ENCODE measurements at places on chromosomes 12 and 14.

DNA sequence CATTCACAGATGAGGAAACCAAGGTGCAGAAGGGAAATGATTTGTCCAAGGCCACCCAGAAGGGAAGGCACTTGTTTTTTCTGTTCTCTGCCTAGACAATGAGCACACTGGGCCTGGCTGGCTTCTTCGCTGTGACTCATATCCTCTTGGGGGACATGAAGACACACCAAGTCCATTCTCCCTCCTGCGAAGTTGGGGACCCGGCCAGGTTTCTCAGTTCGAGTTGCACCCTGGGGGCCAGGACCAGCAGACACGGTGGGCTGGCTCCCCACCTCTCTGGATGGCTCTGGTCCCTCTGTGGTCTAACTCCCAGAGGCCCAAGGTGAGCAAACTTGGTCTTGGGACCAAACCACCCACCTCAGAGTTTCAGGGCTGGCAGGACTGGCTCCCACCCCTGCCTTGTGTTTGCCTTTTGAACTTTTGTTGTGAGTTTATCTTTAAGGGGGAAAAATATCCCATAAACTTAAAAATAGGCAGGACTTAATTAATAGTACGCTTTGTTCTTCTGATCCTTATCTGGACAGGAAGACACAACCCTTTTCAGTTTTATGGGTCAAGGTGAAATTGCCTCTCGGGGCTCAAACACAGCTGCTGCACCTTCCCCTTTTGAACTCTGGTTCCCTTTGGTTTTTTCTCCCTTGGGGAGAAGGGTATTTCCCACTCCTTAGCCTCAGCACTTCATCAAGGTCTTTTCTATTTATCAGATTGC, 9.0 kb upstream of the MLEC start:
- no peak for DNase-seq

- no peak for DNase-seq
Measured at GRCh38 chr14:103517721-103518421, 4.8 kb downstream of the CKB start.

DNA sequence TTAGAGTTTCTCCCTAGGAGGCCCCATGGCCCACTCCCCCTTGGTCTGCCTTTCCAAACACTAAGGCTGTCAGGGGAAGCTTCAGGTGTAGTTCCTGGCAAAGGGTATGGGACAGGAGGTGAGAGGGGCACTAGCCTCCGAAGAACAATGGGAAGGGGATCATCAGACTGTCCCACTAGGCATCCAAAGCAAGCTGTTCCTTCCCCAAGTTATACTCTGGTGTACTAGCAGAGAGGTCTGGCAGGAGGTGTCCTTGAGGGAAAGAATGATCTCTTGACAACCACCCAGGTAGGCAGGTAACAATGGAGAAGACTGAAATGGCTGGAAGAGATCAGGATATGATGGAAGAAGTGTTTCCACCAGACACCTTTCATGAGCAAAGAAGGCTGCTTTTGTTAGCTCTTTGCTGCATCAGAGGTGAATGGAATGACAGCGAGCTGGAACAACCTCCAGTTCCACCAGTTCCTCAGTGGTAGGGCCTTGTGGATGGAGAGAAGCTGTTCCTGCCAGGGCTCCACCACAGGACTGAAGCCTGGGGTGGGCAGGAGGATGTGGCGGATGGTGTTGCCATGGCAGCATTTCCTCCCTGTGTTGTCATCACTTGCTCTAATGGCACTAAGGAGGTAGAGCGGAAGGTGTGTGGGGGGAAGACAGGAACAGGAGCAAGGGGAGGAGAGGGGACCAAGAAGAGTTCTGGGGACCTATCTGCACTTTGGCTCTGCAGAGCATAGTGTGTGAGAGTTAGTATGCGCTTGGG, 2.3 kb upstream of the AGAP2 start:
- peak; percentile 66 for DNase-seq

GRCh38 chr14:65414961-65415589, 2.5 kb downstream of the FUT8 start:
- DNase-seq = no peak

DNA sequence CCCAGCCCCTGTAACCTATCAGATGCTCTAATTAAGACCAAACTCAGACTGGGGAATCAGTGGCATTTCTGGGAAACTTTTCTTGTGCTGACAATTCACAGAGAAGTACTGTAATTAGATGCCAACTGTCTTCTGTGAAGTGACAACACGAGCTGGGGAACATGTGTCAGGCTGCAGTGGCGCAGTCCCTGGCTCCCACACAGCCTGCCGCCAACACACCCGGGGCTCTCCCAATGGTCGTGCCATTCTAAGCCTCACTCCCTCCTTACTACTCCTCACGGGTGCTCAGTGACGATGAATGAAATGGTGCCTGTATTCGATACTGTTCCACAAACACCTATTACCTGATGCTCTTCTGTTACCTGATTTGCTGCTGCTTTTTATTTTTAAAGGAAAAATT, 18.6 kb downstream of the GARIN2 start:
- DNase-seq = no peak

DNA sequence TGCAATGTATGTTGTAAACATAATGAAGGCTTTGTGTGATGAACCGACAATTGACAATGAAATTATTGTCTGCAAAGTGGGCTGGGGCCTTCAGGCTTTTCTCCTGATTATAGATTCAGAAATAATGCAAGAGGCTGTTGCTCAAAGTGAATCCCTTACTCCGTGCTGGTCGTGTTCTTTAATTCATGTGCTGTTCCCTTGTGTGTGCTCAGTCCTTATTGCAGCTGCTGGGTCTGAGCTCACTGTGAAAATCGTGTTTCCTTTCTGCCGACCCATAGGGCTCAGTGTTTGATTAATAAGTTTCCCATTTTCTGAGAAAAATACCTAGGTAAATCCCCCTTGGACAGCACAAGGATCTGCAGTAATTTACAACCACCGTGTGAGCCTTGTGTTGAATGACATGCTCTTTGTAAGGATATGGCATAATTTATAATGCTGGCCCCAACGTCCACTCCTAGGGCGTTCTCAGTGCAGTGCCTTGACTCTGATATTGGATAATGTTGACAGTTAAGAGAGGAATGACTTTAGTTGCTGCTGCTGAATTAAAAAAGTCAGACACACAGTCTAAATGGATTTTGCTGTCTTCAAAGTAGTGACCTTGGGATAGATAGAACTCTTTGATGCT, 81.6 kb downstream of the RGS6 start:
- no peak for DNase-seq

DNA sequence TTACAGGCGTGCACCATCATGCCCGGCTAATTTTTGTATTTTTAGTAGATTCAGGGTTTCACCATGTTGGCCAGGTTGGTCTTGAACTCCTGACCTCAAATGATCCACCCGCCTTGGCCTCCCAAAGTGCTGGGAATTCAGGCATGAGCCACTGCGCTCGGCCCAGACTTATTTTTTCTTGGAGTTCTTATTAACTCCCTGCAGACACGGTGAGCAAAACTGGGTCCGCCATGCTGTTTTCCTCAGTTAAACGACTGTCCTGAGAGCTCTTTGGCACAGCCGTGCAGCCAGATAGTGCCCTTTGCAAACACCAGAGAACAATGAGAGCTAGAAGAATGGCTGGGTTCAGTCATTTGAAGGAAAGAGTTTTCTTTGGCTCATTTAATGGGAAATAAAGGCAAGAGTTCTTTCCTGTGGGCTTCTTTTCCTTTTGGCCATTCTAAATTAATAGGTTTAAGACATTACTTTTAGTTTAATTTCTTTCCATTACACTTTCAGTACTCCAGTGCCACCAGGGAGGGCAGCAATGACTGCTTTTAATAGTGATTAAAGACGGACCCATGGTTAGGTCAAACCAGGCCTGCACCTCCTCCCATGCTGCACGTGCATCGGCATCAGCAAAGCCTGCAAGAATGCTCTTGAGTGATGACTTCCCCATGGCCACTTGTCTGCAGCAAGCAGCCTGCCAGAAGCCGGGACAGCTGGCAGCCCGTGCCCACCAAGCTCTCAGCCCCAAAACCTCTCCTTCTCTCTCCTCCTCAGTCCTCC, 60.7 kb downstream of the VCPKMT start:
- no peak for DNase-seq

DNA sequence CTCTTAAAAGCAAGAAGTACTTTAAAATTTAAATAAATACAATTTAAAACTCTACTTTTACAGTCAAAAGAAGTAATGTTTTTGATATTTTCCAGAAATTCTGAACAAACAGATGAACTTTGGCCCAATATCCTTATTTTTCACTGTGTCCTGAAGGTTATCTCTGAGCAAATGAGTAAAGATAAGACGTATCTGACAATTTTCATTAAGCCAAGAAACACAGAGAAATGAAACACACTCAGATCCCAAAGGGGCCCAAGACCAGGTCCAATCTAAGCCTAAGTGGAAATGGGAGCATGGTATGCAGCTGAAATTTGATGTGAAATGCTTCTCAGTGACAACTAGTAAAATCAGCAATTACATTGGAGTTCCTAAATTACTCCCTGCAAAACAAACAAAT, 105.6 kb upstream of the COCH start:
- DNase-seq = no peak

DNA sequence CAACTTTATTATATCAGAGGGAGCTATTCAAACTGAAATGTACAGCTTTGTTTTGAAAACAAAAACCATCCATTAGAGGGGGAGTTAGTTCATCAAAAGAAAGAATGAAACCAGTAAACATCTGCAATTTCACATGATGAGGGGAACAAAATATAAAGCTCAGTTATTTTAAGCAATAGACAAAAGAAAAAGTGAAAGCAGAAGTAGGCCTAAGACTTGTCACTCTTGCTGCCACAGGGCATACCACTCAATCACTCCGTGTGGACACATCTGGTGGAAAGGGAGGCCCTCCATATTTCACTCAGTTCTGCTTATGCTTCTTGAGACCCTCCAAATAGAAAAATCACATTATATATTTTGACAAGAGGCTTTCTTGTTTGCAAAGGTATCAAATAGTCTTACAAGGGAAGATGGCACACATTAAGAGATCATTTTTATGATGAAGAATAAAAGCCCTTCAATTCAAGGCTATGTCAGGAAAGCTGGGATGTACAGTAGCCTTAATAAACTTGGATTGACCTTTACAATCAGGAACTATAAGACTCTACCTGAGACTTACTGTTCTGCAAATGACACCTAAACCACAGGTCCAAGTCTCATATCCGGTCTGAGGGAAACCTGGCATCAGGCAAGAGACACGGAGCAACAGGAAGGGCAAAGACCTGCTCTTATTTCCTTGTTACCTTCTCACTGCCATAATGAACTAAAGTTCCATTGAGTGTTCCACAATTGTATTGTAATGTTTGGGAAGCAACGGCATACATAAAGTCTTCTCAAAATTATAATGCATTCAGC, 222.5 kb upstream of the GRIP1 start:
- DNase-seq = no peak

- DNase-seq = no peak
Measured at GRCh38 chr12:22313286-22313962, 21.1 kb downstream of the ST8SIA1 start.

- DNase-seq = no peak
Measured at GRCh38 chr12:71009430-71010142, 89.0 kb upstream of the PTPRR start.

- DNase-seq = no peak
Measured at GRCh38 chr14:77091518-77091917, 6.5 kb upstream of the CIPC start.

- DNase-seq = no peak
Measured at GRCh38 chr12:1093166-1093751, 102.2 kb downstream of the ERC1 start.

DNA sequence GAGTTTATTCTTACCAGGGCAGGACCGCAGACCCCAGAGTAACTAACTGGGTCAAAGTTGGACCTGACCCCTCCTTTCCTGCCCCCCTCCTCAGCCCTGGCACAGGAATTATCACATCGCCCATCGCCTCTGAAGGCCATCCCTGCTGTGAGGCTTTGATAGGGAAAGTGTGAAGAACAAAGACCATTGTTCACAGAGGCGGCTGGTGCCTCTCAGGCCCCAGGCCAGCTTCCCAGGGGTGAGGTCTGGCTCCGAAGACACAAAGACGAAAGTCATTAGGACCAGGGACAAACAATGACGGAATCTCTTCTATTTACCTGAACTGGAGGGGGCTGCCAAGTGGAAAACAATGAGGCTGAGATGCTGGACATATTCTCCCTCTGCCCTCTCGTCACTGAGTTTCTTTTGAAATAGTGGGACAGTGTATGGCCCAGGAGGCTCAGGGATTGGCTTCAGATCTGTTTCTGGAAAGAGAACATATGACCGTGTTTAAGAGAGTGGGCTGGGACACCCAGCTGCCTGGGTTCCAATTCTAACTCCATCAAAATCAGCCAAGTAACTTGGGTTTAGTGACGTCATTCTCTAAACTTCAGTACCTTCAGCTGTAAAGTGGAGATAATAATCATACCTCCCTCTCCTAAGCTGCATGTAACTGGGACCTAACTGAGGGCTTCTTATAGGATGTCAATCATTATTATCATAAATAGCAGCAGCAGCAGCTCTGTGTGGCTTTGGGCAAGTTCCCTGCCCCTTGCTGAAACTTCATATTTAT, 769.4 kb downstream of the MED13L start:
- no peak for DNase-seq

DNA sequence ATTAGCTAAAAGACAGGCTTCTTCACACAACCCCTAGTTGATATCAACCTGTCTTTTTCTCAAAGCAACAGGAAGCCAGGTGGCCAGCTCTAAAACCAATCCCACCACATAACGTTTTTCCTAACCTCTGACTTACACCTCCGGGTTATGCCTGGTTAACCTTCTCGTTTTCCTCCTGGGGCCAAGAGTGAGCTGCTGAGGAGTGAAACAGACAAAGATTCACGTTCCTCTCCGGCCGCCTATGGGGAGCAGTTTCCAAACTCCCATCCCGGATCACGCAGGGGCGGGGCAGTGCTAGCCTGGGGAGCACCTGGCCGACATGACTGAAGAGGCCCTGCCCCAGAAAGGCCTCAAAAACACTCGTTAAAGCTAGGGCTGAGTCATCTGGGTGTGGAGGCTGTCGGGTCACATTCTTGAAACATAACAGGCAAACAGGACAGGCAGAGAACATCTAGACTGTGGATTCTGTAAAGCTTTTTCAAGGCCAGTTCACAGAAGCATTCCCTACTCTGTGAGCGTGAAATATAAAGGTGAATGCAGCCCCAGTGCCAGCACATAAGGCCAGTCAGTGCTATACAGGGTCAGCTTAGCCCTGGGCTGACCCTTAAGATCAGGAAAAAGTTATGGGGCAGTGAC, 25.9 kb upstream of the LGALS3 start:
- DNase-seq = no peak

GRCh38 chr12:89247541-89247942, 104.8 kb downstream of the DUSP6 start:
- no peak for DNase-seq

GRCh38 chr12:103353913-103354312, 141.9 kb downstream of the C12orf42 start:
- DNase-seq = no peak

GRCh38 chr14:55410876-55411275, 754 bp downstream of the ATG14 start:
- no peak for DNase-seq

DNA sequence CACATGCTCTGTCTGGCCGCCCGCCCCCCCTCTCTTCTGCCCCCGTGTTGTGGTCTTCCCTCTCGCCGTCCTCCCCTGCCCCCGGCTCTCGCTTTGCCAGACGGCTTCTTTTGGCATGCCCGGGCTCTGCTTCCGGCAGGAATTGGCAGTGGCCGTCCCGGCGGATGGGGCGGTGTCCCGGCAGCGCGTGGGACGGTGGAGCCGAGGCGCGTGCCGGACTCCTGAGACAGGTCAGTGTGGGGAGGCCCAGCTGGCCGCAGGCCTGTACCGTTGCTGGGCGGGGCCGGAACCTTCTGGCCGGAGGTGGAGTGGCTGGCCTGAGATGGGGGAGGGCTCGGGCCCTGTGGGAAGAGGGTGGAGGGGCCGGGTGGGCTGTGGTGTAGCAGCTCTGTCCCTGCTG, 17.1 kb downstream of the KIF26A start:
- DNase-seq = no peak

Measured in activated naive CD4-positive, alpha-beta T cell (primary cell).